ENCODE measurements at places on chromosomes 2 and 18. TPM values are rescaled to one million over a fixed set of nuclear protein-coding genes. Genes with fewer than 3 reads are reported as not detected.

DNA sequence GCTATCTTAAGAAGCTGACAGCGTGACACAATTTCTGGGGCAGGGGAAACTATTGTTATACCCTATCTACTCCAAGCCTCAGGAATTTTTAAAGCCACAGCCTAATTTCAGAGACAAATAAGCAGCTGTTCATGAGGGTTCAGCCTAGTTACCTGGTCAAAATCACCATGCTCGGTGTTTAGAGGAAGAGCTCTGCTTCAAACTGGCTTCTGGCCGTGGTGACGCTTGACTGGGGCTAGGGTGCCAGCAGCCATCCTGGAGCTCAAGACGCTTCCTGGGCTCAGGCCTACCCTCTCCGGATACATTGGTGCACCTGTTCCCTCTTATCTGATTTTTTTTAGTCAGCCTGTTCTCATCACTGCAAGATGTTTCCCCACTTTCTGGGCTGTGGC is 41.7 kb downstream of the FRZB start:
- no peak for DNase-seq

- no peak for DNase-seq
Observed at GRCh38 chr18:23887035-23887434, 127.5 kb upstream of the TTC39C start.

DNA sequence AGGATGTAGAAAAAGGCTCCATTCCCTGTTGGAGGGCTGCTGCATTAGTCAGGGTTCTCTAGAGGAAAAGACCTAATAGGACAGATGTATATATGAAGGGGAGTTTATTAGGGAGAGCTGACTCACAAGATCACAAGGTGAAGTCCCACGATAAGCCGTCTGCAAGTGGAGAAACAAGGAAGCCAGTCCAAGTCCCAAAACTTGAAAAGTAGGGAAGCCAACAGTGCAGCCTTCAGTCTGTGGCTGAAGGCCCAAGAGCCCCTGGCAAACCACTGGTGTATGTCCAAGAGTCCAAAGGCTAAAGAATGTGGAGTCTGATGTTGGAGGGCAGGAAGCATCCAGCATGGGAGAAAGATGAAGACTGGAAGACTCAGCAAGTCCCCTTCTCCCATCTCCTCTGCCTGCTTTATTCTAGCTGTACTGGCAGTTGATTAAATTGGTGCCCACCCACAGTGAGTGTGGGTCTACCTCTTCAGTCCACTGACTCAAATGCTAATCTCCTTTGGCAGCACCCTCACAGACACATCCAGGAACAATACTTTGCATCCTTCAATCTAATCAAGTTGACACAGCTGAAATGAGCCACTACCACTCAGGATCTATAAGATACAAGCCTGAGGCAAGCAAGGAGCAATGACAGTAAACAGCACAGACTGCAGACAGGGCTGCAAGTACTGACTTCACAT is 30.0 kb upstream of the ATG16L1 start:
- DNase-seq: no peak

DNA sequence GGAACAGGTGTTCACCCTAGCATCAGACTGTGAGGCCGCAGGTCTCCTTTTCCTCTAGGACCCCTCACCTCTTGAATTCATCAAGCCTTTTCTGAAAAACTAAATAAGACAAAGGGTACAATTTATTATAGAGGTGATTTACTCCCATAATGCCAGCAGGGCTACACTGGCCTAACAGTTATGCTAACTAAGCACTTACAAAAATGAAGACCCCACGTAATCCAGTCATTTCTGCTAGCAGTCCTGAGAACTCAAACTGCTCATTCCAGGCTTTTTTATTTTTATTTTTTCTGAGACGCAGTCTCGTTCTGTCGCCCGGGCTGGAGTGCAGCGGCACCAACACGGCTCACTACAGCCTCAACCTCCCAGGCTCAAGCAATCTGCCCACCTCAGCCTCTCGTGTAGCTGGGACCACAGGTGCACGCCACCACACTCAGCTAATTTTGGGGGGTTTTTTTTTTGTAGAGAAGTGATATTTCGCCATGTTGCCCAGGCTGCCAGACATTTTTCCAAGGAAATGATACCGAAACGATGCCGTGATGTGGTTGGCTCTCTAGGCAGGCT is 14.2 kb downstream of the CAPG start:
- DNase-seq: no peak

Gene FAM237A
- not detected for total RNA-seq

Gene G6PC2
- total RNA-seq: not detected

Gene ESPNL
- total RNA-seq: not detected
